ENCODE measurements at places on chromosomes 4 and X.
A peak's percentile ranks its signal among the peaks of the same experiment; 100 is the strongest.

- no peak for DNase-seq
Measured at GRCh38 chr4:84362896-84363655, 136.0 kb downstream of the NKX6-1 start.

- DNase-seq = no peak
Measured at GRCh38 chr4:84800256-84800655, 166.2 kb downstream of the WDFY3 start.

DNA sequence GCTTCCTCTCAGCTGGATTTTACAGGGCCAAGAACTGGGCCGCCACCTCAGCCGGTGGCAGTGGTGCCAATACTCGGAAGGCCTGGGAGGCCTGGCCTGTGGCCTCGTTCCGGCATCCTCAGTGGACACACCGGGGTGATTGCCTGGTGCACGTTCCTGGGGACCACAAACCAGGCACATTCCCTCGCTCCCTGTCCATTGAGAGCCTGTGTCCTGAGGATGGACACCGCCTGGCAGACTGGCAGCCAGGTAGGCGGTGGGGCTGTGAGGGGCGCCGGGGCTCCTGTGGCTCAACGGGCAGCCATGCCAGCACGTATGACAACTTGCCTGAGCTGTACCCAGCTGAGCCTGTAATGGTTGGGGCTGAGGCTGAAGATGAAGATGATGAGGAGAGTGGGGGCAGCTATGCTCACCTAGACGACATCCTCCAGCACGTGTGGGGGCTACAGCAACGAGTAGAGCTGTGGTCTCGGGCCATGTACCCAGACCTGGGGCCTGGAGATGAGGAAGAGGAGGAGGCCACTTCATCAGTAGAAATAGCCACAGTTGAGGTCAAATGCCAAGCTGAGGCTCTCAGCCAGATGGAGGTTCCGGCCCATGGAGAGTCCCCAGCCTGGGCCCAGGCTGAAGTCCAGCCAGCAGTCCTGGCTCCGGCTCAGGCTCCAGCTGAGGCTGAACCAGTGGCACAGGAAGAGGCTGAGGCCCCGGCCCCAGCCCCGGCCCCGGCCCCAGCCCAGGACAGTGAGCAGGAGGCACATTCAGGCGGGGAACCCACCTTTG is 70.4 kb downstream of the STARD8 start:
- no peak for DNase-seq

GRCh38 chr4:152102436-152103000 is 341.7 kb upstream of the GATB start:
- no peak for DNase-seq

- DNase-seq = peak; percentile 44
Measured at GRCh38 chrX:11792461-11793421, 34.7 kb downstream of the MSL3 start.

DNA sequence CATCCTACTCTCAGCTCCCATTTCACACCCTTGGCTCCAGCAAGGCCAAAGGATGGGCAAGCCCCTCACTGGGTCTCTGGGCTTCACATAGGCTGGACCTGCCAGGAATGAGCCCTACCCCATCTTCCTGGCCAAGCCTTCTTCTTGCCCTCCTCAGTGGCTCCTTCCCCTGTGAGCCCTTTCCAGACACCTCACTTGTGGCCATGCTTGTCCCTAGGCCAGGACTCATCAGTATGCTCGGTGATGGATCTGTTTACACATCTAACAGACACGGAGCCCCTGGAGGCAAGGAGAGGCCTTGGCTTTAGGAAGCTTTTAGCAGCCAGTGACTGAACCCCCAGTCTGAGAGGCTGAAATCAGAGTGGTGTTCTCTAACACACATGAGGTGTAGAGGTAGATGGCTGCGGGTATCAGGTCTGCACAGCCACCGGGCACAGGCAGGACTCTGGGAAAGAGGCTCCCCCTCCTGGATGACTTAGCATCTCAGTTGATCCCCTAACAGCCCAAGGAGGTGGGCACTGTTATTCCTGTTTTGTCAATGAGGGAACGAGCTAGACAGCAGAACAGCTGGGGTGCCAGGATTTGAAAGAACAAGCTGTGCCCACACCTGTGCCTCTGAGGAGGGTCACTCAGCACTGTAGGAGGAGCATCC is 44.8 kb downstream of the PPP2R2C start:
- DNase-seq = no peak

GRCh38 chr4:150297861-150298474 is 219.7 kb downstream of the DCLK2 start:
- no peak for DNase-seq

DNA sequence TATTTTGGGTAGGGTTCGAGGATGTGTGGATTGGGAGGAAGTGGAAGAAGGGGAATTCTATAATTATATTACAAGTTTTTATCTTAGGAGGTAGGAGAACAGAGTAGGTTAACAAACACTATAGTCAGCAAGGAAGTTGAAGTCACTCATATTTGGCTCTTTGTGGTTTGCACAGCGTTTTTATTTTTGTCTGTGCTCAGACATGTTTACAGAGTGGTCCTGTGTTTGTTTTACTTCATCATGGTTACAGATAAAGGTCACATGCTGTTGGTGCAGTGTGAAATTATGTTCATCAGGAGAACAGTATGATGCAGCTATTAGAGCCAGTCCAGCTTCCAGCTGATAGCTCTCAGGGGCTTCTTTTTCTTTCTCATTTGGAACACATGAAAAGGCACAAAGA is 299.9 kb upstream of the SFRP2 start:
- DNase-seq = no peak

DNA sequence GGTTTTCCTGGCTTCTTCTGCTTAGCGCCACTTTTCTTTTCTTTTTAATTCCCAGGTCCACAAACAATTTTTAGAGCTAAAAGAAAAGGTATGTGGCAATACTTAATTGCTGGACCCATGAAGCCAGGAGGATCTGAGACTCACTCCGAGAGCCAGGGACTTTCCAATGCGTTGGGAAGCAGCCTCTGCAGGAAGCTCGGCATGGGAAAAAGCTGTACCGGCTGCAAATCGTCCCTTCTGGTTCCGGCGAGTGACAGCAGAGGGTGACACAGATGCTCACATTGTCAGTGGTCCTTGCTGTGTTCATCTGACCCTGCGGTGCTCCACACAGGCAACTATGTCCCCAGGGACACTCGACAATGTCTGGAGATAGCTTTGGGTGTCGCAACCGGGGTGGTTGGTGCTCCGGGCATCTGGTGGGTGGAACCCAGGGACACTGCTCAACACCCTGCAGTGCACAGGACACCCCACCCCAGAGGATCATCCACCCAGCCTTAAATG is 164.0 kb downstream of the PRKX start:
- DNase-seq = no peak

GRCh38 chr4:101348995-101349800 is 1.9 kb upstream of the PPP3CA start:
- no peak for DNase-seq

GRCh38 chr4:14076776-14077175 is 449.3 kb upstream of the BOD1L1 start:
- DNase-seq = no peak

DNA sequence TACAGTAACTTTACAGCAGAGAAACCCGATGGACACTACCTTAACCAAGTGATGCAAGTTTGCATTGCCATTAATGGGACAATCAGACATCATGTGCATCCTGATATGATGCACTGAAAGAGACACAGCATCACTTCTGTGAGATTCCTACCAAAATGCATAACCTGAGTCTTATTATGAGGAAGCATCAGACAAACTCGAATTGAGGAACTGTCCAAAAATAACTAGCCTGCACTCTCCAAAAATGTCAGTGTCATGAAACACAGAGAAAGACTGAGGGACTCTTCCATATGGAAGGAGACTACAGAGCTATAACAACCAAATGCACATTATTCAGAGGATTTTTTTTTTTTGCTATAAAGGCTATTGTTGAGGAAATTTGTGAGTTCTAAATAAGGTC is 66.6 kb upstream of the IQSEC2 start:
- no peak for DNase-seq
